ENCODE measurements at places on chromosomes 3 and 15.

- DNase-seq: no peak
Observed at GRCh38 chr15:54298396-54298795, 320.2 kb downstream of the UNC13C start.

GRCh38 chr3:115503394-115503793, 119.9 kb upstream of the GAP43 start:
- DNase-seq: no peak

DNA sequence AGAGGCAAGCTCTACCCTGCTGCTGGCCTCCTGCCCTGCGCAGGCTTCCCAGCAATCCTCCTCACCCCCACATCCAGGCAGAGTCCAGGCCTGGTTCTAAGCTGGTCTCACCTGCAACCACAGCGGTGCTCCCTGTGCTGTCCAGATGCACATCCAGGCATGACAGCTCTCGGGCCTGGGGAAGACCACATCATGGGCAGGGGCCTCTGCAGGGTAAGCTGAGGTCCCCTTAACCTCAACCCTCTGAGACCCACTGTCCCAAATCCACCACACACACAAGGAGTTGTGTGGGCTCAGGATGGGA, 10.8 kb downstream of the PLA2G4D start:
- no peak for DNase-seq

DNA sequence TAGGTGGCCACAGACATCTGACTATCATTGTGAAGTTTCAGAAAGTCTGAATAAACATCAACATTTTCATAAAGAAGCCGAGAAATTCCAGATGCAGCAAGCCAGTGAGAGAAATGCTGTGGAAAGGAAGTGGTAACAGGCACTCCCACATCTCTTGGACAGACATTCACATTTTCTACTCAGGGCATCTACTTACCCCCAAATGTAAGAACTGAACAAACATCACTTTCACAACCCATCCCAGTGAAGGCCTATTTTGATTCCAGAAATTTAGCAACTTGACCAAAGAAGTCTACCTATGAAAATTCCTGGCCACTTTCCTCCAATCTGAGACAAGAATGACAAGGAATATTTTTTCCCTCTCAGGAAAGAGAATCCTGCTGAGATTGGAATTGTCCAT, 224.8 kb upstream of the DCBLD2 start:
- DNase-seq: no peak

- DNase-seq: no peak
Observed at GRCh38 chr3:118526758-118527513, 507.7 kb downstream of the IGSF11 start.

- no peak for DNase-seq
Observed at GRCh38 chr3:31696009-31696297, 163.2 kb downstream of the STT3B start.

- no peak for DNase-seq
Observed at GRCh38 chr3:189166321-189166720, 5.5 kb upstream of the TPRG1 start.

DNA sequence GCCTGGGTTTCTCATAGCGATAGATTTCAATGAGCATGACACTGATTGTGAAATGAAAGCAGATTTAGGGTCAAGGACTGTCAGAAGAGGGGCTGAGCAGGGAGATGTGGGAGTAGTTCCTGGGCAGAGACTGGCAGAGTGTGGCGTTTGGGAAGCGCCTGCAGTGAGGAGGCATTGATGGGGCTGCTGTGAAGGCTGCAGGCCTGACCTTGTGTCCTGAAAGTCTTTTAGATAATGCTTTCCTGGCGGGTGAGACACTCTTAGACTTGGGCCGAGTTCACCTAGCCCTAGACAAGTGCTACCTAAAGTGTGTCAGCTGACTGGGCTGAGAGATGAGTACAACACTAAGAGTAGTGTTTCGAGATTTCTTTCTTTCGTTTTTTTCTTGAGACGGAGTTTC, 20.7 kb downstream of the USP13 start:
- no peak for DNase-seq

DNA sequence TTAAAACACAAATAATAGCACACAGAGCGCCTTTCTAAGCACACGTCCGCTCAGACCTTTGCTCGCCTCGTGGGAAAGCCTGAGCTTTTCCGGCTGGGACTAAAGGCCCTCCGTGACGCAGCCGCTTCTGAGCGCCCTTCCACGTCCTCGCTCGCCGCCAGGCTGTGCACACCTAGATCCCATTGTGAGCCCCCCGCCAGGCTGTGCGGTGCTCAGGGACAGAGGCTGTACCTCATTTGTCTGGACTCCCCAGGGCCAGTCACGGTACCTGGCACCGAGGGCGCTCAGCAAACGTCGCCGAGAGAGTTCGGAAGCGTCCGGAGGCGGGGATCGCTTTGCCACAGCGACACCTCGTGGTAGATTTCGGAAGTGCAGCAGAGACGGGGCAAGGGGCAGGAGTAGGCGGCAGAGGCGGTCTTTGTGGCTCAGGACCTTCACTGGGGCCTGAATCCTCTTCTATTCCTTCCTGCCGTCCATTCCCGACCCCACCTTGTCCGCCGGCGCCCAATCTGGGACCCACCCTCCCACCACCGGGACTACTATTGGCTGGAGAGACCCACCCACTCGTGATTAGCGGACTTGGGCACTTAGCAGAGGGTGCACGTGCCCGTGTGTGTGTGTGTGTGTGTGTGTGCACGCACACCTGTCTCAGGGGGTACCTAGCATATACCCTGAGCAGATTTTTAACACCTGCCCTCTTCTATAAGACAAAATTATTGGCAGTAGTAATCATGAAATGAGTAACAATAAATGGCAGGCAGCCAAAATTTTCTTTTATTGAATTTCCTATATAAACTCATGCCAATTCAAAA, 65.6 kb downstream of the RHCG start:
- peak; percentile 92 for DNase-seq

GRCh38 chr15:89662893-89663626, 7.8 kb upstream of the KIF7 start:
- peak; percentile 70 for DNase-seq

DNA sequence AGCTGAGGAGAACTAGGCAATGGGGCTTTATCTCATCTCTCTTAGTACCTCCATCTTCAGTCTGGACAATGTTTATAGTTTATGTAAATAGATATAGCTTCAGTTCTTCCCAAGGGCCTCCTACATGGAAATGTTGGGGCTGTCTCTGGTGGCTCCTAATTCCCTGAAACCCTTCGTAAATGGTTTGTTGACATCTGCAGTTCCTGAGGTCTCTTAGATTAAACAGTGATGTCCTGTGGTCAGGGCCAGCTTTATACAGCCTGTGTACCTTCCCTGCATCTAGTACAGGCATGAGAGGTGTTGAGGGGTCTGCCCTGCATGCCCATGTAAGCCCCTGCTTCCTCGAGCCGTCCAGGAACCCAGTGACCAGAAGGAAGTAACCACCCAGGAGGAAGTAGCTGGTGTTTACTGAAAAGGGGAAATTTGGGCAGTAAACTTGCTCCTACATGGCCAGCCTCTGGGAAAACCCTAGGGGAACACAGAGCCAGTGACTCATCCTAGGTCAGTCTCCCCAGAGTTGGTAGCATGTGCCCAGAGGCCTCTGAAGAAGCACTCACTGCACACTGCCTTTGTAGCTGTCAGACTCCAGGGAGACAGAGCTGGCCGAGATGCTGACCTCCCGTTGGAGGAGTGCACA, 4.7 kb upstream of the TBC1D2B start:
- DNase-seq: no peak

- DNase-seq: peak; percentile 24
Observed at GRCh38 chr15:25683911-25684310, 179.2 kb downstream of the ATP10A start.

DNA sequence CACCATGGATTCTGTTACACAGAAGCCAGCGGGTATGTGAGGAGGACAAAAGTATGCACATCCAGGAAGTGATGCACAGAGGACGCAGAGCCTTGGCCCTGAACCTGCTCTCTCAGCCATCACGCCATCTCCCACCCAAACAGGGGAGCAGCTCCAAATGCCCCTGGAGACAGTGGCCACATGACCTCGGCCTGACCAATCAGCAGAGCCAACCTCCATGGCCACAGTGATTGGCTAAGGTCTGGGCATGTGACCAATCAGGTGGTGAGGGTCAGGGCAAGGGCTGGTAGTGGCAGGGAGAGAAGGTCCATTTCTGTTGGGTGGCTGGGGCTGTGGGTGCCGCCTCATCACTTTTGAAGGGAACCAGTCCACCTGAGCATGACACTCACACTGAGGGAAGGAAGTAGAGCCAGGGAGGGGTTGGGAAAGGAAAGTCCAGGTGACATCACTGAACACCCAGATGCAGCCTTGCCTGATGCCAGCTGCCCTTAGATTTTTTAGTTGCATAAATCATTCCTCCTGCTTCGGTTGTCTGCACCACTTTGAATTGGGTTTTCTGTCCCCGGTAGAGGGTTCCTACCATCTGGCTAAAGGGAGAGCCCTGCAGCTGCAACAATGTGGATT, 70.3 kb upstream of the IQSEC1 start:
- no peak for DNase-seq

- DNase-seq: no peak
Observed at GRCh38 chr3:133856316-133856715, 39.4 kb downstream of the RAB6B start.

DNA sequence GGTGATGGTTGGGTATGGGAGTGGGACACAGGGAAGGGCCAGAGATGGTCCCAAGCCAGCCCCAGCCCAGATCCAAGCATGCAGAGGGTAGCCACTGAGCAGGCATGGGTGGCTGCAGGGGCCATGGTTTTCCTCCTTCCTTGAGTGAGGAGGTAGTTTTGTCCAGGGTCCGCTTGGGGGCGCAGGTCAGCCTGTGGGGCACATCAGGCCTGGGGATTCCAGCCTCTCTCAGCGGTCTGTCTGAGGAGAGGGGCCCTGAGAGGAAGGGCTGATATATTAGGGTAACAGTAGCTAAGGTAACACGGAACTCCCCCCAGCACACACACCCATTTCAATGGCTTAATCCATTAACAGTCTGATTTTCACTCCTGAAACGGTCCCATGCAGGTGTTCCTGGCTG, 22.7 kb upstream of the LCTL start:
- DNase-seq: no peak

DNA sequence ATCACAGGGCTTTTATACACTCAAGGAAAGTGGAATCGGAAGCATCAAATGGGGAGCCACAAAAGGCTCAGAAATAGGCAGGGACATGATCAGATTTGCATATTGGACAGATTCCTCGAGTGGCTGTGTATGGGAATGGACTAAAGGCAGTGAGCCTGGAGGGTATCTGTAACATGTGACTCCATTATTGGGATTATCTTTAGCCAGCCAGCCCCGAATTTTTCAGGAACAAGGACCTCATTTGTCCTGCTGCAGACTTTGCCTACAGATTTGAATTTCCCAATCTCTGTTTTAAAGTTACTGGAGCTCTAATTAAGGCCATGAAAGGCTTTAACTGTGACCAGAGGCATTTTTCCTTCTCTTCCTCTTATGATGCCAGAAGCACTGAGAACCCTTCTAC, 26.9 kb upstream of the EPHB1 start:
- no peak for DNase-seq

DNA sequence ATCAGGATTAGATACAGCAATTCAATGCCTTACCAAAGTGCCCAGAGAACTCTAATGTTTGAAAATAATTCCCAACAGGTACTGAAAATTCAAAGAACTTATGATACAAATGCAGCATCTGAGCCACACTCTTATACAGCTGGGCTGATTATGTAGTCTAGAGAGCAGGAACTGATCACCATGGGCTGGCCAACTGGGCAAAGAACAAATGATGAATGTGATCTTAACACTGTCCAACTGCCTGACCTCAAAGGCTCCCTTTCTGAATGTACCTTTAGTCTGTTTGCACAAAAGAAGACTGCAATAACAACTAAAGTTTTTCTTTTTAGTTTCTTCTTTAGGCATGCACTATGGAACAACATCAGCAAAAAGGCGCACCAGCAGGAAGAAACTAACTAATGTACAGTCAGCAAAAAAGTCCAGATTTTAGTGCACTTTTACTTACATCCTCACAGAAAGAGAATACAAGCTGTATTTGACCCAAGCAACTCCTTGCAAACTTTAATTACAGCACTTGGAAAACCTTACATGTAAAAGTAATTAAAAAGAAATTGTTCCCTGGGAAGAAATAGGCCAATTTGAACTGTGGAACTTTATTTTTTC, 1095.1 kb downstream of the IGSF11 start:
- no peak for DNase-seq

- no peak for DNase-seq
Observed at GRCh38 chr3:8516047-8516661, 14.5 kb downstream of the LMCD1 start.

GRCh38 chr3:133855002-133855370, 40.7 kb downstream of the RAB6B start:
- no peak for DNase-seq

DNA sequence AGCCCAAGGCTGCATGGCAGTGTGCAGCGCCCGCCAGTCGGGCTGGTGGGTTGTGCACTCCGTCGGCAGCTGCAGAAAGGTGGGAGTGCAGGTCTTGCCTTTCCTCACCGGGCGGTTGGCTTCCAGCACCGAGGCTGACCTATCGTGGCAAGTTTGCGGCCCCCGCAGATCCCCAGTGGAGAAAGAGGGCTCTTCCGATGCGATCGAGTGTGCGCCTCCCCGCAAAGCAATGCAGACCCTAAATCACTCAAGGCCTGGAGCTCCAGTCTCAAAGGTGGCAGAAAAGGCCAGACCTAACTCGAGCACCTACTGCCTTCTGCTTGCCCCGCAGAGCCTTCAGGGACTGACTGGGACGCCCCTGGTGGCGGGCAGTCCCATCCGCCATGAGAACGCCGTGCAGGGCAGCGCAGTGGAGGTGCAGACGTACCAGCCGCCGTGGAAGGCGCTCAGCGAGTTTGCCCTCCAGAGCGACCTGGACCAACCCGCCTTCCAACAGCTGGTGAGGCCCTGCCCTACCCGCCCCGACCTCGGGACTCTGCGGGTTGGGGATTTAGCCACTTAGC, 4.3 kb downstream of the ISL2 start:
- no peak for DNase-seq

GRCh38 chr3:78895528-78895927, 872.3 kb downstream of the ROBO1 start:
- DNase-seq: no peak

DNA sequence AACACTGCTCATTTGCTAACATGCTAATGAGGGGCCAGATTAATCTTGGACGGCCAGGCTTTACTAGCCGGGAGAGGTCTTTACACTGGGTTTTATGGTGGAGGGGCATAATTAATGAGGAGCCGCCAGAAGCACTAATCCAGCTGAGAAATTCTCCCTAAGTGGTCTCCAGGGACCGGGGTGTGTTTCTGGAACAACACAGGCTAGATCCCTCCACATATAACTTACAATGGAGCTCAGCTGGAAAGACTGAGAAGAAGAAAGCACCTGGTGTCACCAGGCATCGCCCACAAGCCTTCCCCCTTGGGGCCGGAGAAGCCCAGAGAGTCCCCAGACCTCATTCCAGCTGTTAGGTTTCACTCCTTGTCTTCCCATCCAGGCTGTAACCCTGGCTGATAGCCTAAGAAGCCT, 127.5 kb downstream of the MEGF11 start:
- no peak for DNase-seq

DNA sequence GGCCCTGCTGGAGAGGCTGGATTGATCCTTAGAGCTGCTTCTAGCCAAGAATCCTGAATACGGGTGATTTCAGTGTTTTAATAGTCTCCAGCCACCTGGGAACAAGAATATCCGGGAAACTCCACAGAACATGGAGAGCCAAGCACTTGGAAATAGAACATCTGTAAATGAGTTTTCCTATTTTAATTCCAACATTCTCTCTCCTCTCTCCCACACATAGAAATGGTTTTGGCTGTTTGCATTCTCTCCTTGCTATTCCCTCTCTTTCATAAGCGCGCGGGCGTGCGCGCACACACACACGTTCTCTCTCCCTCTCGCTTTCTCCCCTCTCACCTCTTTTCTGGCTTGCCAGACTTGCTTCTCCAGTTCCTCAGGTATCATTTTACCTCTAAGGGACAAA, 50.6 kb downstream of the GADL1 start:
- peak; percentile 47 for DNase-seq

- no peak for DNase-seq
Observed at GRCh38 chr15:91625506-91625905, 228.0 kb upstream of the SLCO3A1 start.
